A172 (cell line): ENCODE measurements at places on chromosomes 11 and 22. TPM values are rescaled to one million over a fixed set of nuclear protein-coding genes. Genes with fewer than 3 reads are reported as not detected.
A peak's percentile ranks its signal among the peaks of the same experiment; 100 is the strongest.

DNA sequence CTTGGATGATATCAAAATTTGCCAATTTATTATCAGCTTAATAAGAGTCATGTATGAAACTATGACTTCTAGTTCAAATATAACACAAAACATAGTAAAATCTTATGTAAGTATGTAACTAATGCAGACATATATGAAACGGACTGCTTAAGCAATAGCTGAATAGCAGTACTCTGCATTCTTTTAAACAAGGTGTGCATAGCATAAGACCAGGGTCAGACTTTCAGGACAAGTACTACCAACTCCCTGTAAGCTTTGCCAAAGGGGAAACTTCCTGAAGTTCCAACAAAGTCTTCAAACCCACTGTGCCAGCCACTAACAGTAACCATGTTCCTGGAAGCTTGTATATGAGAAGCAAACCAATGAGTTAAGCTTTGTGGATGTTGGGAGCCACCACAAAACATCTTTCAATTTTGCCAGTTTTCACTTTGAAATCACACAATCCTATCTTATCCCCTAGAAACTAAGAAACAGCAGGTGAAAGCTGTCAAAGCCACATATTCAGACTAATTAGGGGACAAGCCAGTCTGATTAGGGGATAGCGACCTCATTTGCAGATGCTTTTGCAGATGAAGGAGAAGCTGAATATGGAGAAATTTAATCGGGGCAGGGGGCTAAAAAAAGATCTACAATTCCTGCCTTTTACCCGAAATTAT, 13.3 kb downstream of the RBFOX2 start:
- no peak for DNase-seq

The EIF3M gene
- total RNA-seq: 750 and 872 TPM in 2 replicates

- no peak for DNase-seq
These were observed 10.2 kb downstream of the PAMR1 start for GRCh38 chr11:35515224-35515623.

- DNase-seq: no peak
These were observed 568 bp downstream of the SCUBE1 start for GRCh38 chr22:43342347-43343261.

DNA sequence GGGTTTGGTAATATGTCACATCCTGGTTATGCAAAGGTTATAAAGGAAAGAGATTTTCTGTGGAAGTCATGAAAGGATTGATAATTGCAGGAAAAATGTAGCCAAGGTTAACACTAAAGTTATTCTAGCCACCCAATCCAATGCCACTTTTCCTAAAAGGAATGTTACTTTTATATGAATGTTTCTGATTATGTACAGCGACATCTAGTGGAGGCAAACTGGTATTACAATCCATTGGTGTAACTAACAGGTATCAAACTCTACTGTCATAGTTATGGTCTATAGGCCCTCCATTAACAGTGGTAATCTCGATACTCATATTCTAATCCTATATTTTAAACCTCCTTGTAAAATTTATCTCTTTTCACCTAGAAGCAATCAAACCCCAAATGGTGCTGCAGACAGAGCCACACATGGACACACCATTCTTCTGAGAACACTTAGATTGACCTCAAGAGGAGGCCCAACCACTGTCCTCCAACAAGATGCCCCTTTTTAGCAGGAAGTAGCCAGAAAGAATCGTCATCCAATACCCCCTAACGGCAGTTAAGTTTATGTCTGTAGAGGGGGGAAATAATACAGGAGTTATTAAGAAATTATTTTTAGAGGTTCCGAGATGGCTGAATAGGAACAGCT, 74.9 kb upstream of the RAG2 start:
- peak; percentile 48 for DNase-seq
